ENCODE measurements at places on chromosomes 6 and 20. TPM values are rescaled to one million over a fixed set of nuclear protein-coding genes. Genes with fewer than 3 reads are reported as not detected.

- no peak for DNase-seq
Observed at GRCh38 chr6:67501755-67502154, 1133.3 kb upstream of the ADGRB3 start.

GRCh38 chr6:132400883-132401617 lies at the start of gene MOXD1:
Gene MOXD1 (minus strand): TSS chr6:132401475. CDS start chr6:132401426, 49 bp downstream.
- DNase-seq = no peak

DNA sequence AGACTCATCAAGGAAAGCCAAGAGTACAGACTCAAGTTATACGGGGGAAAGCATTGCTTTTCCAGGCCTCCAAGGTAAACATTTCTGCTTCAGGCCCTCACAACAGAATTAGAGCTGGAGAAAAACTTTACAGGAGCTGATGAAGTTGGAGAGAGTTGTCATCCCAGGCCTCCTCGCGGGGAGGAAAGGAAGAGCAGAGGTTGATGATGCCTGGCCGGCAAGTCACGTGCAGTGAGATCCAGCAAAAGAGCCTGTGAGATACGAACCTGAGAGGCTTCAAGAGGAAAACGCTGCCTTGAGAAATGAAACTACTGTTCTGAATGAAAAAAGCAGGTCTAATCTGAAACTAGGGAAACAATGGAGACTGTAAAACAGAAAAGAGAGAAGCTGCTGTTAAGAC lies 122.9 kb downstream of the FAM120B start:
- DNase-seq = no peak

DNA sequence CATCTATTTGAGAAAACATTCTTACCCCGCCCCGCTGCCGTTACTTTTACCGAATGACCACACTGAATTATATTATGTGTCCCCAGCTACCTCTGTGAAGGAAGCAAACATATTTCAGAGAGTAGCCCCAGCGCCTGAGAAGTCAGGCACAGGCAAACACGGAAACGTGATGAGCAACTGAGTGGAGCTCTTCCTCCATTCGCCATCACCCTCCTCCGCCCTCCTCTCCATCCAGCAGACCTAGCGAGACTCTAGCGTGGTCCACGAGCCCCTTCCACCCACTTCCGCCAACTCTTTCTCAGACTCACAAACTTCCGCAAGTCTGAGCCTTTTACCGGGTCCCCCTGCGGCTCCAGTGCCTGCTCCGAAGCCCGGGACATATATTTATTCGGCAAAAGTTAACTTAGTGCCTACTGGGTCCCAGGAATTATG lies 582 bp downstream of the SNRPB start:
- DNase-seq = peak; percentile 60

- DNase-seq = no peak
Observed at GRCh38 chr6:21409231-21409630, 184.3 kb upstream of the SOX4 start.

DNA sequence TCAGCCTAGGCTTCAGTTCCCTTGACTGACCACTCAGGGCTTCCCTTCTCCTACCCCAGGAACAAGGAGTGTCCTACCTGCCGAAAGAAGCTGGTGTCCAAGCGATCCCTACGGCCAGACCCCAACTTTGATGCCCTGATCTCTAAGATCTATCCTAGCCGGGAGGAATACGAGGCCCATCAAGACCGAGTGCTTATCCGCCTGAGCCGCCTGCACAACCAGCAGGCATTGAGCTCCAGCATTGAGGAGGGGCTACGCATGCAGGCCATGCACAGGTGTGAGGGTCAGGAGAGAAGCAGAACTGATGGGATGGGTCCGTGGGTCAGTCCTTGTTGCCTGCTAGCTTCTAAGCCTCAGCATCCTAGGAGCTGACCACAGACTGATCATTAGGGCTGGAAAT lies 1.6 kb downstream of the RING1 start:
- no peak for DNase-seq

DNA sequence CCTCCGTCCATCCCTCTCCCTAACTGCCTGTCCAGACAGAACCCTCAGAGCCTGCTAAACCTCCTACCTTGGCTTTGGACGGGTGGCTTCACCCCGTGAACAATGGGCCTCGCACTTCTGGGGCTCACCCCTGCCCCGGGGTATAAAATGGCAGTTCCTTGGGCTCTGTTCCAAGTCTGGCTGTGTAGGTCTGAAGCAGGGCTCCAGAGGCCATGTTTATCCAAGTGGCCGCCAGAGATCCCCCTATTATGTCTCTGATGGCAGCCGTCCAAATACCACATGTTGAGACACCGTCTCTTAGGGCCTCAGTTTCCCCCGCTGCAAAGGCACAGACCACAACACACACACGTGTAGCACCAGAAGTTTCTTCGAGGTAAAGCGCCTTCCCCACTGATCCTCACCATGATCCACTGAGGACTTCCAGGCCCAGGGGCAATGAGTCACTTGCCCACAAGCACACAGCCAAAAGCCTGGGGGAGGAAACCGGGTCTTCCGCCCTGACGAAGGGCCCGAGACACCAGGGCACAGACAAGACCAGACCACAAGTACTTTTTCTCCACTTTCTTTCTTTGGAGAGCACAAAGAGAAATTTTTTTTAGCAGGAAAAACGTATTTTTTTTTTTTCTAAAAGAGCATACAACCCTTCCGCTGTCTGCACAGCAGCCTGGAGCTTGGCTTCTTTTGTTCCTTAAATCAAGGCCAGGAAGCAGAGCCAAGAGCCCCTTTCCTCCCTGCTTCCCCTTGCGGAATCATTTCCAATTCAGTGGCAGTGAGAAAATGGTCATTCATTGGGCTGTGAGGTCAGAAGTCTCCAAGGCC lies 11.8 kb downstream of the CPNE5 start:
- no peak for DNase-seq

DNA sequence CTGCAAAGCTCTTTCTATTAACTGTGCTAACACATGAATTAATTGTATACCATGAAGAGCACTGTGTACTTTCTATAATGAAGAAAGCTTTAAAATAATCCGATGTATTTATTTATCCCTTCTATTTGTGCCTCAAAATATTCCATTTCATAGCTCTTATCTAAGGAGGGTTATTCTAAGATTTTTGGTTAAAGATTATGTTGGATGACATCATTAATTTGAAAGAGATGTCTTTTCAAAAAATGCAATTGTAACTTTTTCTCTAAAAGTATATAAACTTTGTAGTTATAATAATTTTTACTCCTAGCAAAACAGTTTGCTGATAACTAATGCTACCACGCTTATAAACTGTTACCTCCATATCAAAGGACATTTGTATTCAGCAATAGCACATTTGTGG lies 192.4 kb upstream of the HSF2 start:
- no peak for DNase-seq

GRCh38 chr6:40456390-40457013 lies 130.7 kb downstream of the LRFN2 start:
- no peak for DNase-seq

DNA sequence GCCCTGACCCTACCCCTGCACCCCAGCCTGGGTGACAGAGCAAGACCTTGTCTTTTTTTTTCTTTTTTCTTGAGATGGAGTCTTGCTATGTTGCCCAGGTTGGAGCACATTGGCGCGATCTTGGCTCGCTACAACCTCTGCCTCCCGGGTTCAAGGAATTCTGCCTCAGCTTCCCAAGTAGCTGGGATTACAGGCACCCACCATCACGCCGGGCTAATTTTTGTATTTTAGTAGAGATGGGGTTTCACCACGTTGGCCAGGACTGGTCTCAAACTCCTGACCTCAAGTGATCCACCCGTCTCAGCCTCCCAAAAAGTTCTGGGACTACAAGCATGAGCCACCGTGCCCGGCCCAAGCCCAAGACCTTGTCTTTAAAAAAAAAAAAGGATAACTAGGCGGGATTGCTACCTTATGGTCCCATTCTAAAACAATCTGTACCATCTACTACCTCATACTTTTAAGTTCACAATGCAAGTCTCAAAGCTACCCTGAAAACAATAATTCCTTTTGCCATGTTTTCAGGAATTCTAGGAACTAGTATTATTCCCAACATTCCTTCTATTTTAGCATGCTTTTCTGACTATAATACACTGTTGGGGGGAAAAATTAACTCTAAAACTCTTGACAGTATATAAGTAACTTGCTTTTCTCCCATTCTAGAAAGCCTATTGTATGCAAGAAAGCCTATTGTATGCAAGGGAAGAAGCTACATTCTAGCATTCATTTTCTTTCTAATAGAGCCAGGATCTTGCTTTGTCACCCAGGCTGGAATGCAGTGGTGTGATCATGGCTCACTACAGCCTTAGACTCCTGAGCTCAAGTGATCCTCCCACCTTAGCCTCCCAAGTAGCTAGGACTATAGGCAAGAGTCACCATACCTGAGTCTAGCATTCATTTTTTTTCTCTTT lies 6.6 kb downstream of the TUBB start:
- no peak for DNase-seq

GRCh38 chr6:120736740-120737139 lies 597.5 kb downstream of the TBC1D32 start:
- DNase-seq = no peak

DNA sequence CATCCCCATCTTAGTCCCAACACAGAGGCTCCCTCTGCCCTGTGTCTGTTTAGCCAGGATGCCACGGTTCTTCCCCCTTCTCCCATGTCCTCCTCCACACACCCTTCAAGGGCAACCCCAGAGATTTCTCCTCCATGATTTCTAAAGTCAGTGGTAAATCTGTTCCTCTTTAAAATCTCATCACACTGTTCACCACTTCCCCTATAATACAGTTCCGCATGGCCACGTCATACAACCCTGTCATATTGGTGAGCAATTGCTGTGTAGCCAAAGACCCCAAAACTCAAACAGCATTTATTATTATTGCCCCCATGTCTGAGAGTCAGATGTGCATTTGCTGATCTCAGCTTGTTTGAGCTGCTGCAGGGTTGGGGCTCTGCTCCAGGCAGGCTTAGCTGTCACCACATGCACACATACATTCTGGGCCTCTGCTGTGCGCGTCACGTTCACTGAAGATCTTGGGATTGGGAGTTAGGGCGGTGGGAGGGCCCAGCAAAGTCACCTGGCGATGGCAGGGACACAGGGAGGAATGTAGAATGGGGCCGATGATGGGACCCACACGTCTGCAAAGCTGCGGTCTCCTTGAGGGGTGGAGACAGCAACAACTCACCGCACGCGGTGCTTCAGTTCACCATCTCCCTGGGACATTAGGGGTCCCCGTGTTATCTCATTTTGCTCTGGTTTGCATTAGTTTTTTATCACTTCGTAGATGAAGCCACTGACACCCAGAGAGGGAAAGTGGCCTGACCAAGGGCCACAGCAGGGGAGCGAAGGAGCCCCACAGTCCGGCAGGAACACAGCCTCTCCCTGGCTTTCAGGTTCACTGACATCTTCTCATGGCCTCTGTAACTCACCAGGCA lies 36.9 kb upstream of the CD93 start:
- DNase-seq = no peak

DNA sequence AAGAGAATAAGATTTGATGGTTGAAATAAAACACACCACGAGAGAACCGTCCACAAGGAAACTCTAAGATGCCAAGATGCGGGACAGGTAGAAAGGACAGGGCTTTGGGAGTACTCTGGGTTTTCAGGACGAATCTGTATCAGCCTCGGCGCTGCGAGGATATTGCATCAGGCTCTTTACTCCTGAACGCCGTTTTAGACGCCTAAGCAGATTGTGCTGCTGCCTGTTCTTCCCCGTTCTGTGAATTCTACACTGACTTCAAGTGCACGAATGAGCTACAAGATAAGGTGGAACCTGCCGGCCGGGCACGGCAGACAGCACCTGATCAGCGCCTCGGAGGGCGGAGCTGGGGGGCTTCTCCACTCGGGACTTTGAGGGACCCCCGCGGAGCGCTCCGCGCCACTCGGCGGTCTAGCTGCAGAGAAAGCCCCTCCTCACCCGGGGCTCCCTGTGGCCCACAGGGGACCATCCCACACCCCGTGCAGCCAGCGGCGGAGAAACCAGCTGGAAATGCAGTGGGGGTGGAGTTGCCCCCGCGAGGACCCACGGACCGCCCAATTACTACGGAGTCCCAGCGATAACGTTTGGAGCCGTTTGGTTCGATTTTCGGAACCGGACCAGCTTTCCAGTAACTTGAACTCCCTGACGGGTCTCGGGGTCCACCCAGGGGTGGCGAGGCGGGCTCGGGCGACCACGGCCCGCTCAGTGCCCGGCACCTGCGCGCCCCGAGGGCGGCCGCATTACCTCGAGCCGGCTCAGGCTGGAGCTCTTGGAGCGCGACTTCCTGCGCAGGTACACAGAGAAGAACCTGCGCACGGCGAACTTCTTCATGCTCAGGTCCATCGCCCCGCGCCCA lies 646 bp downstream of the RPS6KA2 start:
- DNase-seq = peak; percentile 36

DNA sequence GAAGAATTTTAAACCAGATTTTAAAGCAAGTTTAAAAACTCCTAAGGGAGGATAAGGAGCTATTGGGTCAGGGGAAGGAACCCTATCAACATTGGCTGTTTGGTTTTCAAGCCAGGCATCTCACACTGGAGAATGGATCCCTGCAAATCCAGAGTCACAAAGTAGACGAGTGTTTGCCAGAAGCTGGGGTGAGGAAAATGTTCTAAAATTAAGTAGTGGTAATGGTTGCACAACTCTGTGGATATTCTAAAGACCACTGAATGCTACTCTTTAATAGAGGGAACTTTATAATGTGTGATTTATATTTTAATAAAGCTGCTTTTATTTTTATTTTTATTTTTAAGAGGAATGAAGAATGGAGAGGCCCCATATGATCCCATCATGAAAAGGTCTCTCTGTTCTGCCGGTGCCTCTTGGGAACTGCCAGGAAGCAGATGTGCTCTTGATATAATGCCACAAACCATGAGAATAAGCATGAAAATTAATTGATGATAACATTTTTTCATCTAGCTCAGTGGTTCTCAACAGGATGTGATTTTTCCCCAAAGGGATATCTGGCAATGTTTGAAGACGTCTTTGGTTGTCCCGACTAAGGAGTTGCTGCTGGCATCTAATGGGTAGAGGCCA lies 379.0 kb upstream of the CNR1 start:
- DNase-seq = no peak

DNA sequence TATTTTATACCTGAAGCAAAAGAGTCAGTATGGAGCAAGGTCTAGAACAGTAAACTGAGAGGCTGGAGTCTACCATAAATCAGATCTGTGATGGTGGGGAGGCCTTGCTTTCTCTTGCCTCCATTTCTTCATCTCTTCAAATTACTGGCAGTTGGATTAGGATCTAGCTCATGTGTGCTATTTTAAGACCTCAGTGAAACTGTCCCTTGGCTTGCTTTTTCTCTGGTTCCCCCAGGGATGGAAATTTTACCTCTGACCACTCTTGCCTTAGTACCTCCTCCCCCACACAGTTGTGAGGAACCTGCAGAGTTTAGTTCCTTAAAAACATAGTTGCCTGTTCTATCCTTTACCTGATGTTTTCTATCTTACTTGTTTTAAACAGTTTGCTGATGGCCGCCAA lies 8.5 kb downstream of the TMEM14B start:
- DNase-seq = no peak

- DNase-seq = no peak
Observed at GRCh38 chr6:141986457-141986856, 146.3 kb upstream of the GJE1 start.

- DNase-seq = no peak
Observed at GRCh38 chr6:36484736-36485135, 41.9 kb downstream of the KCTD20 start.

Gene XKR7
- total RNA-seq = 0.07 TPM

Gene PGBD1
- 1.0 TPM for total RNA-seq

Gene GRM1
- not detected for total RNA-seq

Gene MEP1A
- total RNA-seq = not detected

Gene CCDC170
- not detected for total RNA-seq

Gene C4B
- 3.6 TPM for total RNA-seq

Gene HLA-DRB5
- total RNA-seq = 57.6 TPM

Gene FOXA2
- not detected for total RNA-seq

Data from CD4-positive, CD25-positive, alpha-beta regulatory T cell (primary cell).